Airway epithelial cell (primary cell): ENCODE measurements at places on chromosomes 1 and 21. TPM values are rescaled to one million over a fixed set of nuclear protein-coding genes. Genes with fewer than 3 reads are reported as not detected.

Gene PTCH2
- total RNA-seq: not detected in 2 replicates

Gene C1orf141
- total RNA-seq: not detected in 2 replicates

Gene GDAP2
- 11.4 and 13.1 TPM in 2 replicates for total RNA-seq

Gene SPATA46
- not detected in 2 replicates for total RNA-seq

Gene FCRLB
- total RNA-seq: 1.6 and 2.7 TPM in 2 replicates

Gene GFI1
- total RNA-seq: not detected in 2 replicates

Gene CD55
- 23.3 and 30.3 TPM in 2 replicates for total RNA-seq

Gene KMO
- total RNA-seq: not detected in 2 replicates

Gene FAM78B
- not detected in 2 replicates for total RNA-seq

Gene RASSF5
- 17.6 and 18.8 TPM in 2 replicates for total RNA-seq

Gene C8A
- not detected in 2 replicates for total RNA-seq

Gene MYOM3
- total RNA-seq: under 0.01 and 0.46 TPM in 2 replicates

Gene FAM163A
- not detected in 2 replicates for total RNA-seq

Gene BCL2L15
- total RNA-seq: 0.42 TPM in 1 of 2 replicates, not detected in the other

Gene RAB3B
- 4.7 and 6.7 TPM in 2 replicates for total RNA-seq

Gene TMOD4
- total RNA-seq: not detected in 2 replicates
